Renal pelvis (tissue), 12 donors: ENCODE measurements at places on chromosomes 7 and 10.
A peak's percentile ranks its signal among the peaks of the same experiment; 100 is the strongest.

DNA sequence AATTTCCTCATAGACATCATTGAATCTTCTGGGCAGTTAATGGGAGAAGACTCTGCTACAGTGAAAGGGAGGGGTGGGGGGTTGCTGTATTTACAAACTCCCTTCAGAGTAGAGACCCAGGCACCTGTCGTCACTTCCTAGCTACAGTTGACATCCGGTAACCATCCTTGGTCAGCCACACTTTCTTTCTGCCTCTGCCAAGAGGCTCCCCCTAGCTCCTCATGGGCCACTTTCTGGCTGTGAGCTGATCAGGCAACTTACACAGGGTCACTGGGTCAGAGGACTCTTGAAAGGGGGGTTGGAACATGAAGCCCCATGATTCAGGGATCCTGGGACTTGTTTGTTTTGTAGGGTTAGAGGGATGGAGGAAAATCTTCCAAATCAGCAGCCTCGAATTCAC, 1.2 kb downstream of the TECPR1 start:
- DNase-seq, result no peak

GRCh38 chr7:99312316-99313203, 13.1 kb upstream of the ARPC1A start:
- peak; percentile 45 for DNase-seq

- DNase-seq, result no peak
These were observed 208.4 kb upstream of the TCERG1L start for GRCh38 chr10:131519723-131520605.

GRCh38 chr10:91935886-91936285, 12.3 kb downstream of the BTAF1 start:
- no peak for DNase-seq

GRCh38 chr10:129170812-129171211, 296.2 kb upstream of the MGMT start:
- no peak for DNase-seq

GRCh38 chr7:50303335-50304128, 984 bp upstream of the IKZF1 start:
- no peak for DNase-seq

- DNase-seq, result no peak
These were observed 6.8 kb upstream of the LRRC4 start for GRCh38 chr7:128037880-128038619.

DNA sequence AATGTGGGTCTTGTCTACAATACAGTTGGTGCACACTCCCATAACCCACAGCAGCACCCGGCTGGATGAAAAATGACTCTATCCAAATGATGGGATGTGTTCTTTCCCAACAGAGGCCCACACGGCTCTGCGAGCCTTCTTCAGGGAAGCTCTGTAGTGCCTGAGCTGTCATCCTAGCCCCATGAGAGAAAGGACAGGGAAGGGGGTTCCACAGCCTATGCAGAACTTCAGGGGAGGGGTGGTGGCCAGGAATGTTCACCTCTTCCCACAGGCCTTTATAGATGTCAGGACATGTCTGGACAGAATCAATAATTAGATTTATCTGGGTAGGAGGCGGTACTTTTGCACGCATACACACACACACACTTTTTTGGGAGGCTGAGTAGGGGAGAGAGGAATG, 109.0 kb downstream of the JCAD start:
- no peak for DNase-seq

DNA sequence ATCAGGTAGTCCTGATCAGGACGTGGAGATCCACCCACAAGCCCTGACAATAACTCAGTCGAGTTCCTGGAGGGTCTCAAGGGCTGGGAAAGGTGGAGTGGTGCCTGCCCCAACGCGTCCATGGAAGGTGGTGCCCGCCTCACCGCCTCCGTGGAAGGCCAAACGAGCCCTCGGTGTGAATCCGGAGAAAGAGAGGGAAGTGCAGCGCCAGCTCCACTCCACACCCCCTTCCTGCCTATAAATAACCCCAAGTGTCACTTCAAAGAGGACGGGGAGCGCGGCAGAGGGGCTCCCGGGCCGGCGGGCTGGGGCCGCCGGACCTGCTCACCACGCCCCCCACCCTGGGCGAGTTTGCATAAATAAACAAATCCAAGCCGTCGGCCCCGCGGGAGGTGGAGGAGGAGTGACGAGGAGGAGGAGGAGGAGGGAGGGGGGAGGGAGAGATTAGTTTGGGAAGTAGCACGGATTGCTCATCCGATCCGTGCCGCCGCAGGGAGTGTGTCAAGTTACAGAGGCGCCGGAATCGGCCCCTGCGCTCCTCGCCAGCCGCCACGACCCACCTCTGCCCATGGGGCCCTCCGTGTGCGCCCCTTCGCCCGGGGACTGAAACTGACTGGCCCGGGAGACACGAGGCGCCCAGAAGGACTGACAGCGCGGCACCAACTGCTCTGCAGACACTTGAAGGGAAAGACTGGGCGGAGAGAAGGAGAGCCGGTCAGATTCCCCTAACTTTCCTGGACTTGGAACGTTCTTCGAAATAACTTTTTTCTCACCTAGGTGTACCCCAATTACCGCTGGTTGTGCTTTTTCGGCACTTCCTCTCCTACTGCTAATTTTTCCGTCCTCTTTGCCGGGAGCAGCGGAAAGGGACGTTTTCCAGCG, at the start of gene COL13A1:
Gene COL13A1, plus strand, starts transcription at position 473 of the 882 bp plus-strand sequence. CDS start 518 bp downstream, outside the sequence.
- peak; percentile 82 for DNase-seq

DNA sequence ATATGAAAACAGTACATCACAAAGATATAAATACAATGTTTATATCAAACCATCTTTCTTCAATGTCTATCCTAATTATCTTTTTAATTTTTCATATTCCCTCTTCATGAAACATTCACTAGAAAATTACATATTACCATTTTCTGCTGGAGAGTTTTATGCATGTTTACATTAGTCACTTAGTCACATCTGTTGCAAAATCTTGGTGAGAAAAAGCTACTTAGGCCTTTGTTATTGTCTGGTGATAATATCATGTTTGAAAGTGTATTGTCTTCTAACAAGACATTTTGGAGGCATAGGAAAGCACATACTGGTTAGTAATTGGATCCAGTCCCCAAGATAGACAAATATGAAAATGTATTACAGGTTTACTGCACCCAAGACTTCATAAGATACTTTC, 163.6 kb downstream of the GNAI1 start:
- no peak for DNase-seq

- DNase-seq, result no peak
These were observed 116.9 kb upstream of the ANLN start for GRCh38 chr7:36272567-36273269.

GRCh38 chr10:87532696-87533095, 28.0 kb downstream of the MINPP1 start:
- DNase-seq, result no peak

GRCh38 chr7:22934023-22934422, 79.9 kb downstream of the HYCC1 start:
- DNase-seq, result no peak

- no peak for DNase-seq
These were observed 54.1 kb downstream of the STEAP1B start for GRCh38 chr7:22445853-22446252.

DNA sequence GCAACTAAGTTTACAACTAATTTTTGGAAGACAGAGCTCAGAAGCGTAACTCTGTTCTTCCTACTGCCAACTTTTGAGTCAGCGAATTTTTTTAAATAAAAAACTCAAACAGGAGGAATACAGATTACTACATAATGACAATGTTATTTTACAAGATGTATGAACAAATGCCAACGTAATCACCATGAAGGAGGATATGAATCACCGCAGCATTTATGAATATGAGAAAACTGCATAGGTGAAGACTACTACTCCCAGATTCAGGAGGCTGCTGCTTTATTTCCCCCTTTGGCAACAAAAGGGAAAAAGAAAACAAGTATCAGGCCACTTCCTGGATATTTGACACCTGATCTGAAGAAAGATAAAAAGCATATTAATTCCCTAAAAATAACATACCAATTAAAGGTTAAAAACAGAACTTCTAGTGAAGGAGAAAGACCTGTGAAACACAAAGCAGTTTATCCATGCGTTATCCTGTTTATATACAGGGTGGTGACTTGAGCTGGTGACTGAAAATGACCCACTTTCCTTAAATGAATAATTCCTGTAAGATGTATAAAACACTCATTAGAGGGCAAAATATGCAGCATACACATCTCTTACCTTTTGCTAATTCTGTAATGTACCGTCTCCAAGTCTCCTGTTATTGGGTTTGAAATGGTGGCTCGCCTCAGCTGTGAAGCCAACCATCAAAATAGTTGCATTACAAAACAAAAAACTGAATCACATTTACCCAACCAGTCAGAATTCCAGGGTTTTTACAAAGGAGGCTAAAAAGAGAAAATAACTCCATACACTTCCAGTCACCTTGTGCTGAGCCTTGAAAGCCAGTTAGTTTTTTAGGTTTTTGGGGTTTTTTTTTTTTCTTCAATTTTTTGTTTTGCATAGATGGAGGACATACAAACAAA, 52.0 kb downstream of the P4HA1 start:
- DNase-seq, result peak; percentile 14

GRCh38 chr7:36925207-36925606, 200.9 kb upstream of the AOAH start:
- DNase-seq, result no peak

DNA sequence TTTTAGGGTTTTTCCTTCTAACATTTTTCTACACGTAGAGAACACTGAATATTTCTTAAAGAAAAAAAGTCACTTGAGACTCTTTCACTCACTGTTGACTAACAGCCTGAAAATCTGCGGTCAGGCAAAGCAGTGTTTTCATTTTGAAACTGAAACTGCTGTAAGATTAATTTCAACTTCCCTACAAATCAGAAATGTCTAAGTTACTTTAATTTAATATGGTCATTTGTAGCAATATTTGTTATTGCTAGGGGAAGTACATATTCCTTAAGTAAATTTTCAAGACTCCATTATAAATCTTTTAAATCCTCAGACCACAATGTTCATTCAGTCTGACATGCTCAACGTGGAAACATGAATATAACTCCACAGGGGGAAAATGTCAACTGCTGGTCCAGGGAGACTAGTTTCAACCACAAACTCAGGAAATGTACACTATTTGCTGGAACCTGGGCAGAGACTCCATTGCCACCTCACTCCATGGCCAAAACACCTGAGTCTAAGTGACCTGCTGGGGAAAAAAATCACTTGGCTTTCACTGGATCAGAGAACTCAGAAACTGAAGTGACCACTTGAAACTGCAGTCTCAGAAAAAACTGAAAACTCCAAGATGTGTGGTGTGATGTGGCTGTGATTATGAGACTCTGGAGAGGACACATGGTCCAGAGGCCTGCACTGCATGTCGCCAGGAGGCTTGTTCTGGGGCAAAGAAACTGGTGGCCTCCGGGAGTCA, 161.2 kb downstream of the TAX1BP1 start:
- no peak for DNase-seq

DNA sequence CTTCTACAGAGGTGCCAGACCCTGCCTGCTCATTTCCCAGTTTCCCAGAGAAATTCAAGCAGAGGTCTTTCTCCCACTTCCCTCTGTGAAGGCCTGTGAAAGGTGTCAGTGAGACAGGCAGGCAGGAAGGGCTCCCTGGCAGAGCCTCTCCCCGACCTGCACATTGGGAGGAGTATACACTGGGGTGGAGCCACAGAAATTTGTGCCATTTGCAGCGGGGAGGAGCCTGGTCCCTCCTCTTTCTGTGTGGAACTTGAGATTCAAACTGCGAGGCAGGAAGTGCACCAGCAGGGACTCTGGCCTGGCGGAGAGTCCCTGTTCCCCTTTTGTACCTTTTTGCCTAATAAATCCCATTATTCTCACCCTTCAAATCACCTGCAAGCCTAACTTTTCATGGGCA, 54.6 kb upstream of the OPN4 start:
- DNase-seq, result peak; percentile 8

DNA sequence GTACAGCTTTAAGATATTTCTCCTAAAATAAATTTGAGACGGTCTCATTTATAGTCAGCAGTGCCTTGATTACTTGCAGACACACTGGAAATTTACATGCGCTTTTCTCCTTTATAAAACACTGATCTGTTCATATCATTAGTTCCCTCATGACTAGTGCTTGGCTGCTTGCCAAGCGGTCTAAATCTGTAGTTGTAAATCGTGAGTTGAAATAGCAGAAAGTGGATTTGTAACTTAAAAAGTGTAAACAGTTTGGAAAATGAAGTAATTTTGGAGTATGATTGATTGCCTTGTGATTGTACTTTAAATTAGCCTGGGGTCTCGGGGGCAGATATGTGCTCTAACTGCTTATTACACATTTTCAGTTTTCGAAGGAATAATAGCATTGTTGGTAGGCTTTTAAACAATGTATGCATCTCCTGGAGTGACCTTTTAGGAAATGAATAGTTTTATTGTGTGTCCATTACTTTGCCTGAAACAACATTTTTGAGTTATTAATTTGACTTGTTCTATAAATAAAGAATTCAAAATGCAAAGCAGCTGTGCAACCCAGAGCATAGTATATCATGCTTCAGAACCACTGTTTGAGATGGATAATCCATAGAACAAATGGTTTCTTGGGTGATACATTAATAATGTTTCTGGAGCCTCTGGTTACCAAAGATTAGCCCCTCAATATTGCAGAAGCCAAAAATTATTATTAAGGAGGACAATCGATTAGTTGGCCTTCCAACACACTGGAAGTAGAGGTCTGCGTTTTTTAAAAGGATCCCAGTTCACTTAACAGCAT, 73.3 kb downstream of the ARID5B start:
- DNase-seq, result peak; percentile 85

GRCh38 chr10:61626209-61626608, 36.5 kb upstream of the CABCOCO1 start:
- no peak for DNase-seq

DNA sequence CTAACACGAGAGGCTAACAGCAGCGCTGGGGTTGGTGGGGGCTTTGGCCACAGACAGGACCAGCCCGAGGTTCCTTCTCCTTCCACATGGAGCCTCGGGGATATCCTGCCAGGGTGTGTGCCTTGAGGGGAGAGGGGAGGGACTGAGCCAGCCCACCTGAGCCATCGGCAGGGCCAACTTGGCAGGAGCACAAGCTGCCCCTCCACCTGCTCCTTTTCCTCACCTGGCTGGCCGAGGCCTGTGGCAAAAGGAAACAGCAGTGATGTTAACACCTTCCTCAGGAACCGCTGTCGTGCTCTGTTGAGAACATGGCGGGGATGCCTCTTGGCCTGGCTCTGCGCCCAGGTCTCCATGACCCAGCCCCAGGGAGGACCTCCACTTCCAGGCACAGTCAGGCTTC, 255.1 kb upstream of the PPP2R2D start:
- DNase-seq, result no peak

DNA sequence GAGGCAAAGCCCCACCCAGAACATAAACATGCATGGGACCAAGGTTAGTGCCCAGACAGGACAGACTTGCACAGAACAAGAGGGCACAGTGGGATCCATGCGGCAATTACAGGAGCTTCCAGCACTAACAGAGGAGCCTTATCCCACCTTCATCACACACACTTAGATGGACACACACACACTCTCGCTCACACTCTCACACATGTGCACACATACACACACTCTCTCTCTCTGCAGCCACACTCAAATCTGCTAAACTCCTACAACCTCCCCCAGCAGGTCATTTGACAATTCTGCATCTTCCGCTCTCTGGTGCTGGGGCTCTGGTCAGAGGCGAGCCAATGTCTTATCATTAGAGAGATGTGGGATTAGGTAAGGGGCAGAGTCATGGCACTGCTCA, 120.5 kb downstream of the UBE2H start:
- DNase-seq, result no peak

GRCh38 chr7:98974906-98975816, 96.8 kb downstream of the TRRAP start:
- no peak for DNase-seq

- DNase-seq, result no peak
These were observed 27.1 kb downstream of the OGDH start for GRCh38 chr7:44633254-44634186.
